ENCODE measurements at places on chromosomes 5 and 9.

DNA sequence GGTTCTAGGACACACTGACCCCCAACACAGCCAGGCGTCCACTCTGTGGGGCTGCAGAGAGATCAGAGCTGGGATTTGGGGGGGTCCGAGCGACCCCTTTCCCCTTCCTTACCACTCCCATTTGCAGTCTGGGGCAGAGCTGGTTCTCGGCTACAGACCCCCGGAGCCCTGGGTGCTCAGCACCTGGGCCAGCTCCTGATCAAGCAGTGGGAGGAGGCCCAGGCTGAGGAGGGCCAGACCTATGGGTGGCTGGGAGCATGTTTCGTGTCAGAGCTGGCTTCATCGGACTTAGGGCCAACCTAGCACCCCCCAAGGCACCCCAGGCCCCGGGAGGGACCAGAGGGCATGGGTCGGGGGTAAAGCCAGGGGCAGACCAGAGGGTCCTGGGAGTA, 7.6 kb downstream of the GRIN1 start:
- no peak for DNase-seq

- peak; percentile 69 for DNase-seq
Measured at GRCh38 chr9:14315875-14316601, 2.1 kb upstream of the NFIB start.

GRCh38 chr9:91948101-91948596, 1.9 kb downstream of the ROR2 start:
- no peak for DNase-seq

- DNase-seq = no peak
Measured at GRCh38 chr9:33465096-33465495, 8.6 kb downstream of the NOL6 start.

DNA sequence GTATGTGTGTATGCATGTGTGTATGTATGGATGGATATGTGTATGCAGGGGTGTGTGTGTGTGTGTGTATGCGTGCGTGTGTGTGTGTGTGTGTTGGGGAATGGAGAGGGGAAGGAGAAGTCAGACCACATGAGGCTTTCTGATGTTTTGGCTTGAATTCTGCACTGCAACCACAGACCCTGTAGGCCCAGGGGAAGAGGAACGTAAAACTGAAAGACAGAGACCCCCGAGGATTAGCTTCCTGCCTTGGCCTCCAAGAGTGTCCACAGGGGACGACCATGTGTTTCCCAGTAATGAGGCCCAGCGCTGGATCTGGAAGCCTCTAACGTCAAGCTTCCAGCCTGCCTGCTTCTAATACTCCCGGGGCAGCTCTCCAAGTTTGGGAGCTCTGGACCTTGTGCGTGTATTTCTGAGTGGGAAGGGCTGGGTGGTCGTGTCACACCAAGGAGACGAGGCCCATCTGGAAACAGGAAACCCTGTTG, 5.8 kb downstream of the DCANP1 start:
- DNase-seq = no peak
